Adipocyte (in vitro differentiated cells): ENCODE measurements at places on chromosomes 7 and 10.

- no peak for DNase-seq
Observed at GRCh38 chr10:21162948-21163347, 265.8 kb upstream of the NEBL start.

DNA sequence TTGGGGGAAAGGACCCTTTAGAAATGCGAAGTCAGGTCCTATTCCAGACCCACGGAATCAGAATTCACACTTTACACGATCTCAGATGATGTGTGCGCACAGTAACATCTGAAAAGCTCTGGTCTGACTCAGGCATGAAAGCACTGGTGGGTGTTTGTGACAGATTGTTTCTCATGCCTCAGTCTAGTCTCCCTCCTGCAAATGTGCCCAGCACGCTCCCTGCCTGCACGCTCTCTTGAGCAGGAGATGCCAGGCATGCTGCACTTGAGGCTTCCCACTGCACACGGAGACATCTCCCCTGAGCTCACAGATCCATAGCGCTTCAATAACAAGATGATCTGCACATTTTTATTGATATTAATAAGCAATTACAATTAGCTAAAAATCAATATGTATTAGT, 23.6 kb upstream of the ZNF37A start:
- DNase-seq: no peak

GRCh38 chr10:124898471-124898870, 43.5 kb upstream of the ZRANB1 start:
- no peak for DNase-seq

- no peak for DNase-seq
Observed at GRCh38 chr10:5647507-5648240, 18.7 kb downstream of the ASB13 start.
